ENCODE measurements at places on chromosomes 6 and 20.

DNA sequence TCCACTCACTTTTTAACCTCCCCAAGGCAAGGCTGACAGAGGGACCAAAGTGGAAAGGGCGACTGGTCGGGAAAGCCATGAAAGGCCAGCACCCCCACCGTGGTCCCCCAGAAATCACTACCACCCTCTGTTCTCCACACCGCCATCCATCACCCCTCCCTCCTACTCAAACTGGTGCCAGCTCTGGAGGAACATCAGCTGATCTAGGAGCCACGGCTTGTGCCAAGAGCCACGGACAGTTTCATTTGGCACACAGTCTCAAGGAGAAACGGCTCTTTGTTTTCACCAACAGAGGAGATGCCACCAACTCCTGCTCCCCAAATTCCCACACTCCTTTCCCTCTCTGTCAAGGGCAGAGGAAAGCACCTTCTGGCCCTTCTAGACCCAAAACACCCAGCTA is 26.0 kb downstream of the TBC1D7 start:
- DNase-seq = no peak

DNA sequence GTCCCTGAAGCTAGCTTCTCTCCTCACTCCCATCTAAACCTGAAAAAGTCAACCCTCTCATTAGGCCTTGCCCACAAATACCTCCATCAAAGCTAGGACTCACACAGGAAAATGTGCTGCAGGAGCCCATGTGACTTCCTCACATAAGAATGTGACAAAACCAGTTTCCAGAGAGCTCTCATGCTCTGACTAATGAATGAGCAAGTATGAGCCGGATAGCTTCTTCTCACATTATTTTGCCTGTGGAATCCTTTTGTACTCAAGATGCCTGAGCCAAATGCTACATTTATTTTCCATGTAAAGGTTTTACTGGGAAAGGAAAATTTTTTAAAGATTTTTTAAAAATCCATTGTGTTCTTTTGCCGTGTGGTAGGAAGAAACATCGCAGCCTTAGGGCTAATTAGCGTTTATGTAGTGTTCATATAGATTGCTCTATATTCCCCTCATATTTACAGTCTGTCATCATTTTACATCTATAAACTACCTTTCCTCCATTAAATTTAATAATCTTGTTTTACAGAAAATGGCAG is 68.6 kb upstream of the CCN6 start:
- no peak for DNase-seq

DNA sequence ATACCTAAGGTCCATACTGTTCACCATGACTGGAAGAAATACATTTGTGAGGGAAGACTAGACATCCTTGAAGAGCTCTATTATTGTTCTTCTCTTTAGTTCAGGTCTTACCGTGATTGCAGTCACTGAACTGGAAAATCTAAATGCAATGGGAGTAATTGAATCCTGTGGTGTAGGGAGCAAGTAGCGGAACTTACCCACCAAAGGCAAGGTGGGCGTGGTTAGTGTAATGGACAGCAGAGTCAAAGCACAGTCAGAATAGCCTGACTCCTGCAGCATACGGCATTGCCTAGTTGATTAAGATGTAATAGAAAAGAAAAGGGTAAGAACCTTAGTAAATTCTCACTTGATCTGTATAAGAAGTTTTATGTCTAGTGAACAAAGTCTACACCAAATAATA is 679.7 kb upstream of the EPHA7 start:
- no peak for DNase-seq

- DNase-seq = no peak
Measured at GRCh38 chr20:29874476-29875202, 1382.8 kb upstream of the DEFB115 start.

DNA sequence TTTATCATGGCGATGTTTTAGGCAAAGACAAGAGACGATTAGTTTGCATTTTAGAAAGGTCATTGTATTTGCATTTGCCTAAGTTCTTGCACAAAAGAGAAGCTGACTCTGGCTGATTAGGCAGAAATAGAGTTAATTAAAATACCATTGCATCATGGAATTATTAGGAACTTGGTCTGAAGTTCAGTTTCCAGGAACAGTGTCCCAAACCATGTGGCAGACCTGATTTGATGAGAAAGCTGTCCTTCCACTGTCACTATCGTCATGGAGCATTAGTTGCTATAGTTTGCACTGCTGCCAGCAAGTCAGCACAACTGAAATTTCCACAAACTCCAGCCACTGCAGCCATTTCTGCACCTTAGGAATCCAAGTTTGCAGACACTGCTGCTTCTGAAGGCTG is 24.3 kb upstream of the MCUR1 start:
- DNase-seq = no peak

GRCh38 chr6:7640607-7641577 is 50.9 kb downstream of the SNRNP48 start:
- no peak for DNase-seq

GRCh38 chr6:143264986-143265764 is 185.3 kb downstream of the ADAT2 start:
- DNase-seq = no peak
